ENCODE measurements at places on chromosomes 1 and 21. TPM values are rescaled to one million over a fixed set of nuclear protein-coding genes. Genes with fewer than 3 reads are reported as not detected.

The CLCA4 gene
- not detected for total RNA-seq

The ASTN1 gene
- total RNA-seq: 29.1 TPM

The MROH9 gene
- total RNA-seq: not detected

The TRABD2B gene
- 0.85 TPM for total RNA-seq

GRCh38 chr1:152972196-152972886 is 1.9 kb downstream of the SPRR4 start:
- H3K27me3 ChIP-seq: no peaks in the 10 kb centered on the region
- no peaks in the 10 kb centered on the region for H3K36me3 ChIP-seq

- no peak overlapping the region for H3K4me3 ChIP-seq
- no peak for DNase-seq
- no peaks in the 10 kb centered on the region for H3K4me1 ChIP-seq
- H3K36me3 ChIP-seq: no peaks in the 10 kb centered on the region
- no peak overlapping the region for H3K27ac ChIP-seq
Observed at GRCh38 chr1:206924592-206925105, 2.9 kb upstream of the FCMR start.

Measured in adrenal gland (tissue), 19 donors.